ENCODE measurements at places on chromosomes 1 and 21. TPM values are rescaled to one million over a fixed set of nuclear protein-coding genes. Genes with fewer than 3 reads are reported as not detected.

Gene NIBAN1
- 42.4 TPM for total RNA-seq

GRCh38 chr1:226973371-226973897 lies 33.3 kb downstream of the COQ8A start:
- DNase-seq = no peak

Gene CA6
- not detected for total RNA-seq

Gene TMPRSS2
- 0.49 TPM for total RNA-seq

DNA sequence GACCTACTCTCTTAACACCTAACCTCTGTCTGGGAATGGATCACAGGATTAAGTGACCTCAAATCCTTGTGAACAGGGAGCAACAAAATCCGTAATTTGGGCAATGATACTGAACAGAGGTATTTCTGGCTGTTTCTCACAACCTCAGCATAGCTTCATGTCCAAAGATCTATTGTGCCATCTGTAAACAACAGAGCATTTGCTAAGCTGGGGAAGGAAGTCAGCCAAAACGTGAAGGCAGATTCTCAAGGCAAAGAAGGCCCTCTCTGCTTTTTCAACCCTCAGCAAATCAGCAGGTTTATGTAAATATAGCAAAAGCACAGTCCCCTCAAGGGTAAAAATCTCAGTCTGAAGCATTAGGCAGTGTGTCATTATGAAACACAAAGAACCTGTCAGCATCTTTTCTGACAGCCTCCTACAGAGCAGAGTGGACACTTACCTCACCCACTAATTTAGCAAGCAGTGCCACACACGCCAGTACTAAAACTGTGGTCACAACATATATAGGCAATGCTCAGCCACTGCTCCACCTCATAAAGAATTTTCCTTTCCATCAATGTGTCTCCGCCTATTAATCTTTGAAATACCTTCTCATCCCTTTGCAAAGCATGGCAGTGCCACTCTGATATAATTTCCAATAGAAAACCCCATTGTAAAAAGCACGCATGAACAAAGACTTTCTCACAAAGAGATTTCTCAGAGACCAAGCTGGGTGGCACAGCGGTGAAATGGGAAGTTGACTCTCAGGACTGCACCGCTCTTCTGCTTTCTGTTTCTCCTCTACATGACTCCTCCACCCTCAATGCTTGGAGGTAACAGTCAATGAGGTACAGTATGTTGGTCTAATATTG lies 188.0 kb downstream of the RERE start:
- DNase-seq = no peak

DNA sequence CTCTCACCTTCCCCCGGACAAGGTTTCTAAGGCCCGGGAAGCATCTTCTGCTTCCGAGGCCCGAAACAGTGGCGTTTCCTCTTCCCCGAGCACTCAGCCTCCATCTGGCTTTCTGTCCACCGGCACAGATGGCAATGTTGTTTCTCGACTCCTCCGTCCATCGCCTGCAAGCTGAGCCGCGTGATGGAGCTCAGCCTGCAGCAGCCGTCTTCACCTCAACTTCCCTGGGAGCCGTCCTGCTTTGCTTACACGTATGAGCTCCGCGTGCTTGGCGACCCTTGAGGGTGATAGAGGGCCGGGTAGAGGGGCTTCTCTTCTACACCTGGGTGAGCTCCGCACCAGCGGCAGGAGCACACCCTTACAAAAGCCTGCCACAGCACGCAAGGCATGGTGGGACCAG lies 80.4 kb downstream of the AJAP1 start:
- no peak for DNase-seq

- DNase-seq = no peak
Observed at GRCh38 chr1:232218955-232219865, 410.7 kb downstream of the SIPA1L2 start.

- DNase-seq = no peak
Observed at GRCh38 chr1:224747578-224747977, 131.5 kb downstream of the CNIH3 start.

GRCh38 chr1:15276691-15277446 lies 29.8 kb downstream of the FHAD1 start:
- DNase-seq = no peak

DNA sequence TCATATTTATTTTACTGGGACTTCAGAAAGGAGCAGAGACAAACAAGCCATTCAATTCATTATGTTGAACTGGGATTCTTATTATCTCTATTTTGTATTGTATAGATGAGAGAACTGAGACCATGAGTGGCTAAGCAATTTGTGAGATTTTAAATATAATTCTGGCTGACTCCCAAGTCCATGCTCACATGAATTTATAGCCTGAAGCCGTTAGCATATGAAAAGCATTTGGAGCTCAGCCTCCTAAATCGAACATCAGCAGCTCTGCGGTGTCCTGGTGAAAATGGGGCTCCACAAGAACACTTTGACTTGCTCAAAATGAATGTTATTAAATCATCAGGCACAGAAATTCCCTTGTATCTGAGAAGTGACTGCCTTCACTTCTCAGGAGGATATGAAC lies 96.8 kb upstream of the DPT start:
- DNase-seq = no peak

Gene ATP1A4
- total RNA-seq = 1.2 TPM

GRCh38 chr1:29849038-29849750 lies 612.9 kb downstream of the PTPRU start:
- no peak for DNase-seq

DNA sequence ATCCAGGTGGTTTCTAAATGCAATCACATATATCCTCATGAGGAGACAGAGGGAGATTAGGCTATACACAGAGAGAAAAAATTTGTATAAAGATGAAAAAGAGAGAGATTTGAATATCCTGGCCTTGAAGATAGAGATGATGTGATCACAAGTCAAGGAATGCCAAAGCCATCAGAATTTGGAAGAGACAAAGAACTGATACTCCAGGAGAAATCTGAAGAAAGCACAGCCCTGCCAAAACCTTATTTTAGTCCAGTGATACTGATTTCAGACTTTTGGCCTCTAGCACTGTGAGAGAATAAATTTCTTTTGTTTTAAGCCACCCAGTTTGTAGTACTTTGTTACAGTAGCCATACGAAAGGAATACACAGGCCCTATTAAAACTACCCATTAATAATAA lies 33.4 kb downstream of the DOCK7 start:
- no peak for DNase-seq

Gene SHE
- total RNA-seq = 30.5 TPM

Gene LEFTY2
- total RNA-seq = 0.31 TPM

- DNase-seq = no peak
Observed at GRCh38 chr1:24415910-24416665, 486 bp downstream of the NIPAL3 start.

Gene EXO5
- total RNA-seq = 5.2 TPM

Gene HSPG2
- 887 TPM for total RNA-seq

Gene SYTL1
- 3.5 TPM for total RNA-seq

GRCh38 chr1:46456411-46456963 lies 33.1 kb upstream of the DMBX1 start:
- DNase-seq = no peak

- peak; percentile 86 for DNase-seq
Observed at GRCh38 chr1:151594143-151594625, 17.7 kb upstream of the SNX27 start.

GRCh38 chr1:178399177-178399728 lies 97.5 kb downstream of the CLEC20A start:
- DNase-seq = no peak

- DNase-seq = no peak
Observed at GRCh38 chr1:25573591-25573930, 30.2 kb downstream of the LDLRAP1 start.

DNA sequence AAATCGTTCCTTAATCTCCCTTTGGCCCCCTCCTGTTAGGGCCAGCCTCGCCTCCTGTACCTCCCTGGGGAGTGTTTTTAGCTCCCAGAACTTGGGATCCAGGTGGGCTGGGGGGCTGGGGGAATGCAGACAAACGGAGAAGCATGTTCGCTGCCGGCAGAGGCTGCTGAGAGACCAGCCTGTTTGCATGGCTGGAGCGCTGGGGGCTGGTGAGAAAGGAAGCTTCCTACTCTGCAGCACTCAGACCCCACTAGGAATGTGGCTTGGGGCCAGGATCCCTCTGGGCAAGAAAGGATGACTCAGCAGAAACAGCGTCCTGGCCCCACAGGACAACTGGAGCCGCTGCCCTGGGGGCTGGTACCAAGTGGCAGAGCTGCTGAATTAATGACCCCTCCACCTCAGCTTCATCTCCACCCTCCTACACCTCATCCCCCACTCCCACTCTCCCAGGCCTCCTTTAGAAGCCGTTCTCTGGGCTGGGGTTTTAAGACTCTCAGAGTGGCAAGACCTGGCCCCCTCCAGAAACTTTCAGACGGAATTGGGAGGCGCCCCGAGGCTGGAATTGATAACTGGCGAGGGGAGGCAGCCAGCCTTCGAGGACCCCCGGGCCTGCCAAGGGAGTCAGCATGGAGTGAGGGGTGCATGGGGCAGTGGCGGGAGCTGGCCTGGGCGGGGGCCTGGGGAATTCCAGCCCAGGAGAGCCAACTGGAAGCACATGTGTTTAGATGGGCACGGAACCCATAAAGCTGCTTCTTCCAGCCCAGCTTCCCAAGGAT lies 28.5 kb upstream of the EPS8L3 start:
- DNase-seq = peak; percentile 80

DNA sequence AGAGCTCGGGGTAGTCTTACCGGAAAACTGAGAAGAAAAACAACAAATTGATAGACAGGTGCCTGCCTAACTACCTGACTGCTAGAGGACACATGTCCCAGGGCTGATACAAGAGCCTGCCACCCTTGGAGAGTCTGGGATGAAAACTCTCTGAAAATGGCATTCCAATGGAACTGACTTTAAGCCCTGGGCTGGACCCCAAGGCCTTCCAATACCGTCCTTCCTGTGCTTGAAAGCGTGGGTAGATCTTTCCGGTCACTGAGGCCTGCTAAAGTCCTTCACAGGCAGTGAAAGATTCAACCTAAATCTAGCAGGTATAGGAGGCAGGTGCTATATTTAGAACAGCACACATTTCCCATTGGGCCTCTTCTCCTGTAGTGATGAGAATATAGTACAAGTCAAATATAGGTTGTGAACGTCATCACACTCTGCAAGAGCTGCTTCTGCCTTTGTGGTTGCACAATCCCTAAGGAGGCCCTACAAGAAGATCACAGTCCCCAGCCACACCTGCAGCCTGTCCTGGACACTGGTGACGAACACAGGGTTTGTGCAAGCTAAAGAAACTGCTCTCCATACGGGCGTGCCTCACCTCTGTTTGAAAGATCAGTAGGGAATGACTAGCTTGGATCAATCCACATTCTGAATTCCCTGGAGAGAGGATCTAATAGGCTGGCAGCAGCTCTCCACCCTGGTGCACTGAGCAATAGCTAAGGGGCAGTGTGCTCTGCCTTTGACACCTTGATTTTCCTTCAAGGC lies 876 bp upstream of the CHML start:
- no peak for DNase-seq

DNA sequence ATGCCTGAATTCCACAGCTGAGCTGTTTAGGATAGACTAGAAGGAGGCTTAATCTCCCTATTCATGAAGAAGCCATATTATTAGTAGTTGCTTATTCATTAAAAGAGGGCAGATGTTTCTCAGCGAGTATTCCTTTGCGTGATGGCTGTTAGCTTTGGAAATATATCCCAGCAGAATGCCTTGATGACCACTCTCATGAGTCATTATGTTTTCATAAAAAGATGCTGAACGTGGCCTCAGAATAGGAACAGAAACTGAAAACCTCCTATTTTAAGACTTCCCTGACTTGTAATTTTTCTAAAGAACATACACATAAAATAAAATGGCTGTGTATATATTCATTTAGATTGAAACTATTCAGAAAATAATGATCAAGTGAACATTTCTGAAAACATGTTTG lies 9.6 kb upstream of the PLA2G4A start:
- DNase-seq = no peak
